Suppressor macrophage treated with lipopolysaccharide for 4 hours (primary cell): ENCODE measurements at places on chromosomes 13 and 19.

- DNase-seq = no peak
Observed at GRCh38 chr13:113788413-113789135, 29.5 kb downstream of the TMEM255B start.

DNA sequence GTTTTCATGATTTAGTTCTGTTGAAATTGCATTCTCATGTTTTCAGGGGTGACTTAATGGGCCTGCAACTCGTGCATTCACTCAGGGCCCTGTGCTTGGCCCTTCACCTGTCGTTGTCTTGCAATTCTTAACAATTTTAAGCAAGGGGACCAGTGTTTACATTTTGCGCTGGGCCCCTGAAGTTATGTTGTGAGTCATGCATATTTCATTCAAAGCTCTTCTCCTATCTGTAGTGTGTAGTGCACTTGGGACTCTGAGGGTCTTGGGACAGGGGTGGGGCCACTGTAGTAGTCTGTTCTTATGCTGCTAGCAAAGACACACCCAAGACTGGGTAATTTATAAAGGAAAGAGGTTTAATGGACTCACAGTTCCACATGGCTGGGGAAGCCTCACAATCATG, 211.2 kb upstream of the RXFP2 start:
- DNase-seq = no peak

- DNase-seq = no peak
Observed at GRCh38 chr13:107865318-107865575, 350.1 kb downstream of the LIG4 start.

- DNase-seq = no peak
Observed at GRCh38 chr13:110387451-110388107, 80.5 kb downstream of the COL4A2 start.

DNA sequence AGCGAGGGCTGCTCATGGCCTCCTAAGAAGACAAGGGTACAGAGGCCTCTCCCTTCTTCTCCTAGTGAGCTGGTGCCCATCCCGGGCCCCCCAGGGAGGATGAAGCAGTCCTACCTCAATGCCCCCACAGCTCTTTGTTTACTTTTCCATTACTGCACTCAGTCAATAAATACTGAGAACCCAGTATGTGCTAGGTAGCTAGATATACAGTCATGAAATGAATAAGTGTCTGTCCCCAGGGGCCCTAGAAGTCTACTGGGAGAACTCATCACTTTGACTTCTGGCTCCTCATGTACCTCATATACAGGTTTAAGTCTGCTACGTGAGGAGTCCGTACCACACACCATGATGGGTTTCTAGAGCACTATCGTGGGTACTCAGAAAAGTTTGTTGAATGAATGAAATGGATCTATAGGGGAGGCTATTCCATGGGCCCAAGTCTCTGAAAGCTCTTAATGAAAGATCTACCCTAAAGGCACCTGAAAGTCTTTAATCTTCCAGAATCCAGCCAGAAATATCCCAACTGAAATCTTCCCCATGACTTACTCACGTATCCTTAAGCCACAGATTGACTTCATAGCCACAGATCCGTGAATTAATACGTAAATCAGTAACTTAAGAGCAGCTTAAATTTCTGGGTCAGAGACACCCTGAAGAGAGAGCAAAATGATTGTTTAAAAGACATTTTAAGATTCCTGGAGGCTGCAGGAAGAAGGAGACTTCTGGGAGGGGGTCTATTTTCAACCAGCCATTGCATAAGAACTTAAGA, 51.6 kb upstream of the POMP start:
- no peak for DNase-seq

GRCh38 chr19:36796714-36796992, 24.0 kb upstream of the ZNF850 start:
- DNase-seq = no peak

DNA sequence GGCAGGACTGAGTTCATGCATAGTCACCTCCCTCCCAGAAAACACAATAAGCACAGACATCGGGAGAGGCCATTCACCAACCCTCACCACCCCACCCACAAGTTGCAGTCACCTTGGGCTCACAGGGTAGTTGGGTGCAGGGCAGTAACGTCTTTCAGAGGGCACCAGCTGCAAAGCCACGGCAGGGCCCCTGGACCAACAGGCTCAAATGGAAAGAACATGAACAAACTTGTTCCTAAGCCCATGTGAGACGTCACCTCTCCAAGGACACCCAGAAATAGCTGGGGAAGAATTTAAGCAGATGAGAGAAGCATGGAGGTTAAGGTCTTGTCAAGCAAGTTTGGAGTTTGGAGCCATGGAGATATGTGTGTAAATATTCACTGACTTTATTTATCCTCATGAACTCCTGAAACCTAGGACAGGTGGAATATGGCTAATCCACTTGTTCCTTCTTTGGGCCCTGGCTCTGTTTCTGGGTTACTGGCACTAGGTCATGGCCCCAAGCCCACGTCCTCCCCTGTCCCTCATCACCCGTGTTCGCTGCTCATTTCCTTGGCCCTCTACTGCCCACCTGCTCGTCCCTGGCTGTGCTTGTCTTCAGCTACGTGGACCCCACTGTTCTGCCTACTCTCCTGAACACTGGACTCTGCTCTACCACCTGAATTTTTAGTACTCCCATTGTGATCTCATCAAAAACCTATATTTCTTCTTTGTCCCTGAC, 40.4 kb downstream of the SACS start:
- DNase-seq = no peak

GRCh38 chr19:18300930-18301717, 19.7 kb upstream of the JUND start:
- peak; percentile 81 for DNase-seq

DNA sequence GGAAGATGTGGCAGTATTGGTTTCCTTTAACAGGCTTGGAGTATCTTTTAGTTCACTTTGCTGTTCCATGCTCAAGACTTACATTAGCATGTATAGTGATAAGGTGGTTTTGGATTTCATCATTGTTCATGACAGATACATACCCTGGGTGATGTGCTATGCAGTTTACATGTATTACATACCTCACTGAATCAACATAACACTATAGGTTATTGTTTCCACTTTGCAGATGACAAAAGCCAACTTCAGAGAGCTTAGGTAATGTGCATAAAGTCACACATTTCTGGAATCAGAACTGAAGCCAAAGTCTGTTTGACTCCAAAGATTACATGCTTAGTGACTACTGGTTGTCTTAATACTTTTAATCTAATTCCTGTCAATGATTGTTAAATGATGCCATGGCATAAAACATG, 7.1 kb downstream of the COMMD6 start:
- no peak for DNase-seq

GRCh38 chr19:23415561-23416191, 20.4 kb upstream of the ZNF91 start:
- no peak for DNase-seq

DNA sequence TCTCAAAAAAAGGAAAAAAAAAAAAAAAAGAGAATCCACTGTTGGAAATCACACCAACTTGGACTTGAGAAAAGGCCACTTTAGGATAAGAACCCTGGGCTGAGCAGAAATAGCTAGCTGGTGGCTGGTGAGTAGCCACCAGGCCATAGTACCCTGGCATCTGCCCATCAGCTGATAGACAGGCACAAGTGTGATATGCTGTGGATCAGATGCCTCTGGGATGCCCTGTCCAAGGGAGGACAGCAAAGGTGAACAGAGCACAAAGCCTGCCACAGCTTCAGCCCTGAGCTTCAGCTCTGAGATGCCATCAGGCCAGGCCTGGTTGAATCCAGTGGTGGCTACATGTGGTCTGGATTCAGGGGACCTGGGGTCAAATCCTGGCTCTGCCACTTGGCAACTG, 8.7 kb downstream of the SIRT2 start:
- DNase-seq = no peak

DNA sequence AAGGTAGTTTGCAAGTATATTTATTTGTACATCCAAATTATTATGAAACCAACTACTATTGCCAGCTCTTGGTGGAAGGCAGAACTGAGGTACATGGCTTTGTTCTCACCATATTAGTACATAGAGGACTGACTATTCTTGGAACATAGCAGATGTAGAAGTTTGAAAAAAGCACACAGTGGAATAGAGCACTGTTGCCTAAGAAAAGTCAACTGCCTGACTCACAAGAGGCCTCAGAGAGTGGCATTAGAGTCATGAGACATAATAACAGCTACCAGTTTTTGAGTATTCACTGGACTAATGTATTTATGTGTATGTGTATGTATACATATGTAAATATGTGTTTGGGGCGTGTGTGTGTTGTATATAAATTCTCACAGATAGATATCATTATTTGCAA, 8.3 kb upstream of the PCDH20 start:
- DNase-seq = no peak

- no peak for DNase-seq
Observed at GRCh38 chr13:51105046-51105445, 6.0 kb downstream of the C13orf42 start.

DNA sequence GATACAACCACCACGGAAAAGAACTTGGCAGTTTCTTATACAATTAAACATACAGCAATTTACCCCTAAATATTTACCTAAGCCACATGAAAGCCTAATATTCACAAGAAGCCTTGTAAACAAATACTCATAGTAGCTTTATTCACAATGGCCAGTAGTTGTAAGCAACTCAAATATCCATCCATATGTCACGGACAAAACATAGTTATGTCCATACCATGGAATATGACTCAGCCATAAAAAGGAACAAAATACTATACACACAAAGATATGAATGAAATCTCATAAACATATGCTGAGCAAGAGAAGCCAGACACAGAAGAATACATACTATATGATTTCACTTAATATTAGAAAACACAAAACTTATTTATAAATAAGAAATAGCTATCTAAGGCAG, 12.9 kb downstream of the PSPC1 start:
- DNase-seq = no peak

- no peak for DNase-seq
Observed at GRCh38 chr13:29355029-29355428, 240.5 kb downstream of the SLC7A1 start.

- DNase-seq = no peak
Observed at GRCh38 chr19:56193981-56194640, 3.5 kb downstream of the ZSCAN5B start.

- no peak for DNase-seq
Observed at GRCh38 chr13:109204657-109205056, 575.2 kb downstream of the MYO16 start.

GRCh38 chr13:113483504-113484293, 6.8 kb downstream of the DCUN1D2 start:
- no peak for DNase-seq

DNA sequence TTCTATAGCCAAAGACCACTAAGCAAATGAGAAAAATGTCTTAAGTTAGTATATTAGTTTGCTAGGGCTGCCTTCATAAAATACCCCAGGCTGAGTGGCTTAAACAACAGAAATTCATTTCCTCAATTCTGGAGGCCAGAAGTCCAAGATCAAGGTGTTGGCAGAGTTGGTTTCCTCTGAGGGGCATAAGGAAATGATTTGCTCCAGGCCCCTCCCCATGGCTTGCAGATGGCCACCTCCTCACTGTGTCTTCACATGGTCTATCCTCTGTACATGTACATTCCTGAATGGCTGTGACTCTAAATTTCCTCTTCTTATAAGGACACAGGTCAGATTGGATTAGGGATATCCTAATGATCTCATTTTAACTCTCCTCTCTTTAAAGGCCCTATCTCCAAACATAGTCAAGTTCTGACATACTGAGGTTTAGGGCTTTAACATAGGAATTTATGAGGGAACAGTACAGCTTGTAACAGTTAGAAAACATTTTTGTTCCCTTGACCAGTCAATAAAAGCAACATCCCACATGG, 307.4 kb downstream of the DIAPH3 start:
- no peak for DNase-seq

DNA sequence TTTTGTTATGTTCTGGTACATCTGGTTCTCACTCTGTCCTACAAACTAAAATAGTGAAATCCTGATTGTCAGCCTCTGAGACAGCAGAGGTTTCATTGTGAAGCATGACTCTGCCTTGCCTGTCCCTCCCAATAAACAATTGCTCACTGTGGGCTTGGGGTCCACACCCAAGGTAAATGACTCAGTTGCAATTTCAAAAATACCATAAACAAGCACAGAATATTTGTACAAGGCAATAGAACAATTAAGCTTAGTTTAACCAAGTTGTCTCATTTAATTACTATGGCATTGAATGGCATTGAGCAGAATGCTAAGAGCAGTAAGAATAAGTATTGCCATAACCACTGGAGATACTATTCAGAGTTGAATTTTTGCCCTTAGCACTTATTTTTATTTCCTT, 353.6 kb downstream of the SPRY2 start:
- DNase-seq = no peak

GRCh38 chr13:36766295-36766694, 52.7 kb upstream of the RFXAP start:
- no peak for DNase-seq

DNA sequence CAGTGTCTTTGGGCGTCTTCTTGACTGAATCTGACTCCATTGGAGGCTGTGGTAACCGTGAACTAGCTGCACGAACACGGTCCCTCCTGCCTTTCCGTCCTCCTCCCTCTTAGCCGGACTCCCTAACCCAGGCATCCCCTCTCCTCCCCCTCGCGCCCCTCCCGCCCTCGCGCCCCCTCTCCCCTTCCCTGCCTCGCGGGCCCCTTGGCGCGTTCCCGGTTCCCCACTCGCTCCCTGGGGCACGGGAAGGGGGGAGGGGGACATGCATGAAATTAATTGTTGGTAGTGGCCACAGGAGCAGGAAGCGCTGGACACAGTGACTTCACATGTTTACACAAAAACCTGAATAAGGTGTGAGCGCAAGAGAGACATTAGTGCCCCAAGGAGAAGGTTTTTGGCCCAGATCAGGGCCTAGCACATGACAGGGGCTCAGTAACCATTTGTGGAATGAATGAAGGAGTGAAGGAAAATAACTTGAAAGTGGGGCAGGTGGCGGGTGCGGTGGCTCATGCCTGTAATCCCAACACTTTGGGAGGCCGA, 279 bp downstream of the DMRTC2 start:
- DNase-seq = no peak

DNA sequence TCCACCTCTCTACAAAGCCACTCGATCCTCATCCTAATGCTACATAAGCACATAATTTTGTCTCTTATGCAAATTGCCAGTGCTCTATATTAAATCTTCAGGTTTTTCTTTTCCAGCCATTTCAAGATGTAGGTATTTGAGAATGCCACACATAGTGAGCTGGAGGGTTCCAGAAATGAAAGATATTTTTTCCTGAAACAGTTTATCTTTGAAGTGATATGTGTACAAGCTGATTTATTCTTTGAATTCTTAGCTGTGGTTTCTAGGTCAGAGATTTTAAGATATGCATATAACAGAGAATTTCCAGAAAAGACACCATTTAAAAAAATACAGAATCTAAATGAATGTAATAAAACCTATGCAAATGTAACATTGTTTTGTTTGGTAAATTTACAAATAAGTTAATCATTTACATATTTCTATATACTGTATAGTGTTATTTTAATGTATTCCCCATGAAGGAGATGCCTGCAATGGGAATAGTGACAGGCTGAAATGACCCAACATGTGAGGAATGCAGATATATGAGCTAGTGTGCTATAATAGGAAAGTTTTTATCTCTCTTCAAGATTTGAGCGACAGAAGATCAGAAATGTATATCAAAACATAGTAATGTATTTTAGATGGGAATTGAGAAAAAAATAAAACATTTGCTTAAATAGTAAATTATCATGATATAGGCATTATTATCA, 570.2 kb downstream of the SLITRK1 start:
- no peak for DNase-seq

GRCh38 chr13:25585000-25585399, 213.2 kb downstream of the ATP8A2 start:
- DNase-seq = no peak
